Left hindlimb (tissue), 1 donor: ENCODE measurements at places on chromosomes 12 and 14.
A peak's percentile ranks its signal among the peaks of the same experiment; 100 is the strongest.

DNA sequence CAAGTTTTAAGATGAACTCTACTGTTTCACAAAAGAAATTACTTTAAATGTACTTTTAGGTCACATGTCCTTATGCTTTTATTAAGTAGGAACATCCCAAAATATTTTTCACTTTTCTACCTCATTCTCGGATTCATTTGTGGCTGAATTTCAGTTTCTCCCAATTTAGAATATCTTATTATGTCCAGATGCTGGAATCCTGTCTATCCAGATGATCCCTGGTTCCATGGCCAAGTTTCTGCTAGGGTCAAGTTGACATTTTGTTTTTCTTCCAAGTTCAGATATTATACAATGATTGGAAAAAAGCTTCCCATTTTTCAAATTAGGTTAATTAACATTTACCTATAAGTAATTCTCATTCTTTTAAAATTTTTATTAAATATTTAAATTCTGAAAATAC lies 181.8 kb upstream of the SLC16A7 start:
- no peak for DNase-seq

GRCh38 chr14:38255408-38255672 lies 553 bp downstream of the CLEC14A start:
- peak; percentile 46 for DNase-seq

DNA sequence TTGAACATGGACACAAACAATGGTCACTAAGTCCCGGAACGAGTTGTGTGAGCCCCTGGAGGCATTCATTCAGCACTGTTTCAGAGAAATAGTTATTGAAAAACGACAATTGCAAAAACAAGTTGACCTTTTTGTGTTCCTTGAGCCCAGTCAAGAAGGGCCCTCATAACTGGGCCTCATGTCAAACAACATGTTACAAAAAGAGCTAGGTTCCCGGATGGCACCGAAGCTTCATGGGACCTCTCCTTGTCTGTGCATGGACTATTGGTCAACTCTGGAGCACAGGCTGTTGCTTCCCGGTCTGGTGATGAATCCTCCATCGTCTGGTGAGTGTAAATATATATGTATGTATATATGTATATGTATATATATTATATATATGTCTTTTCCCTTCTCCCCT lies 176.6 kb downstream of the ALG10 start:
- DNase-seq, result no peak

DNA sequence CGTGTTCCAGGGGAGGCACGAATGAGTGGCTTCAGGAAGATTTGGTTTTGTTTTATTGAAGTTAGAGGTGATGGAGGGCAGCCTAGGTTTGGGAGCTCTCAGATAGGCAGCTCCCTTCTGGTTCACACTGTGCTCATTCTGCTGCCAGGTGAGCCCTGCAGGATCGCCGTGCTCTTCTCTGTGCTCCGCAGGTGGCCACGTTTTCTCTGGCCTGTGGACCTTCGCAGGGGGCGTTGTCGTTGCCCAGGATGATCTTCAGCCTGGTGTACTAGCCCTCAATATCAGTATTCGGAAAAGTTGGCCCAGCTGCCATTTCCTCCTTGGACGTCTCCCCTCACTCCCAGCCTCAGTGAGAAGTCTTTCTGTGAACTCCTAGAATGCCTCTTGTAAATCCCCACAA lies 69.5 kb downstream of the PELI2 start:
- no peak for DNase-seq
